Type B pancreatic cell (in vitro differentiated cells): ENCODE measurements at places on chromosomes 1 and 21. TPM values are rescaled to one million over a fixed set of nuclear protein-coding genes. Genes with fewer than 3 reads are reported as not detected.

- no peak for DNase-seq
Measured at GRCh38 chr1:46067652-46068051, 64.8 kb downstream of the PIK3R3 start.

- DNase-seq, result no peak
Measured at GRCh38 chr1:223520200-223520599, 127.0 kb downstream of the CCDC185 start.

DNA sequence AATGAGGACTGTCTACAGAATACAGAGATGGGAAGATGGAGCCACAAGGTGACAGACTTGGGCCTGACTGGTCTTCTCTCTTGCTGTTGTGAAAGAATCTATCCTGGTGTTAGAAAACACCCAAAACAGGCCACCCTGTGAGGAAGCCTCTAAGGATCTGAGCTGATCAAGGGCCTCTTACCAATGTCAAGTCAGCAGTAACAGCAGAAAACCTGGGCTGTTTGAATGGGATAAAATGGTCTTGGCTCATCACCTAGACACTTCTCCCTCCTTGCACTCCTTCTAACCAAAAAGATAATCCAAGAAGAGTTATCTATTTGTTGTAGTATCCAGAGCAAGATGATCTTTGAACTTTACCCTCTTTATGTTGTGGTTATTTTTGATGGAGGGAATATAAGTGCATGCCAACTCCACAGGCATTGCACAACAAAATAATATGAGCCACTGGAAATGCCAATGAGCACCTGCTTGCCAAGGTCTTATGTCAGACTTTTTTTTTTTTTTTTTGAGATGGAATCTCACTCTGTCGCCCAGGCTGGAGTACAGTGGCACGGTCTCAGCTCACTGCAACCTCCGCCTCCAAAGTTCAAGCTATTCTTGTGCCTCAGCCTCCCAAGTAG lies 32.8 kb upstream of the ZNF281 start:
- no peak for DNase-seq

SLC16A4 gene
- 2.0 and 5.4 TPM in 2 replicates for total RNA-seq

- DNase-seq, result peak; percentile 39
Measured at GRCh38 chr1:29756901-29757725, 520.8 kb downstream of the PTPRU start.

DNA sequence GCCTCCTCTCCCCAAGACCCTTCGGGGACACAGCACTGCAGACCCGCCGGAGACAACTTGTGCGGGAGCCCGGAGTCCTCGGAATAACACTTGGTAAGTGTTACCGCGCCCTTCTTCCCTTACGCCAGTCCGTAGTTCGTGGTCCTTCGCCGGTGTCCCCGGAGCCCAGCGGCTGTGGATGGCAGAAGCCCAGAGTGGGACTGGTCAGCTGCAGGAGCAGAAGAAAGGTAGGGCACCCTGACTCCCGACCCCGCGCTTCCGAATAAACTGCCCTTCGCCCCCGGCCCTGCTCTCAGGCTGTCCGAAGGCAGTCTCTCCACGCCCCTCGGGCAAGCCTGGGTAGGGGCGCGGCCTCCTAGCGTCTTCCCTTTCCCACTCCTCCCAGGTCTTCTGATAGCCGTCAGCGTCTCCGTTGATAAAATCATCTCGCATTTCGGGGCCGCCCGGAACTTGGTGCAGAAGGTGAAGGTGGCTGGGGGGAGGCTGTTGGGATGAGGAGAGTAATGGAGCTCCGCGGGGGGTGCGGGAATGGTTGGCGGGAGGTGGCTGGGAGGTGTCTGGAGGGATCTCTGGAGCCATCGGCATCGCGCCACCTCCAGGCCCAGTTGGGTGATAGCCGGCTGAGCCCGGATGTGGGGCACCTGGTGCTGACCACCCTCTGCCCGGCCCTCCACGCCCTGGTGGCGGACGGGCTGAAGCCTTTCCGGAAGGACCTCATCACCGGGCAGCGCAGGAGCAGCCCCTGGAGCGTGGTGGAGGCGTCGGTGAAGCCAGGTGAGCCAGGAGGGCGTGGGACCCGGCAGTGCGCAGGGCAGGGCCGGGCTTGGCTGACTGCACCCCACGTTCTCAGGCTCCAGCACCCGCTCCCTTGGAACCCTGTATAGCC lies 4.3 kb downstream of the RUSC1 start:
- DNase-seq, result no peak

DNA sequence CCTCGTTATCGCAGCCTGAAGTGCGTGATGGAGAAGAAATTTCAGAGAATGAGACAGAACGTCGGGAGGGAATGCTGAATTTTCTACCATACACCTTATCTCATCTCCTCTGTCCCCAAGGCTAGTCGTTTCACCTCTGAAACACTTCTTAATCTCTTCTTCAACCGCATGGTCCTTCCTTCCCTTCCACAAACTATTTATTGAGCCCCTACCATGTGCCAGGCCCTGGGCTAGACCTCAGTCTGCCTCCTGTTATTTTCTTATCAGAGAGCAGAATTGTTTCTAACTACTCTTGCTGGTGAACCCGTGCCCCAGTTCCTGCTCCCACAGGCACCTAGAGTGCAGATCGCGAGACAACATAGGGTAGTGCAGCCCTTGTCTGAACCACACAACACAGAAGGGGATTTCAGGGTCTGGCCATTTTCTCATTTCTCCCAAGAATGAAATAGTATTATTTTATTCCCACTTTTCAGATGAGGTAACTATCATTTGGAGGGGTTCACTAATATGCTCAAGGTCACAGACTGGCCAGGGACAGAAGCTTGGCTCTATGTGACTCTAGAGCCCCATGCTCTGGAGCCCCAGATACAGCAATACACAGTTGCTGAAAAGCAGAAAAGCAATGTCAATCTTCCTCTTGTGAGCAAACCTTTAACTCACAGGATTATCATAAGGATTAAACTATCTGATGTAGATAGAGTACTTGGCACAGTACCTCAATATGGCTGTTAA lies 598 bp upstream of the ADIPOR1 start:
- no peak for DNase-seq

- DNase-seq, result no peak
Measured at GRCh38 chr1:108038653-108039236, 73.8 kb upstream of the VAV3 start.

GRCh38 chr1:1618396-1619068 lies 3.2 kb downstream of the MIB2 start:
- no peak for DNase-seq

NBPF15 gene
- total RNA-seq, result 33.2 and 61.4 TPM in 2 replicates

- no peak for DNase-seq
Measured at GRCh38 chr1:182968151-182968741, 15.3 kb upstream of the SHCBP1L start.

GRCh38 chr1:201939574-201939973 lies 6.8 kb downstream of the LMOD1 start:
- no peak for DNase-seq
